ENCODE measurements at places on chromosomes 2 and 18. TPM values are rescaled to one million over a fixed set of nuclear protein-coding genes. Genes with fewer than 3 reads are reported as not detected.
A peak's percentile ranks its signal among the peaks of the same experiment; 100 is the strongest.

GRCh38 chr18:12911025-12911928, 27.2 kb upstream of the PTPN2 start:
- H3K27ac ChIP-seq, result no peak overlapping the region
- H3K27me3 ChIP-seq, result peaks cover 15% of the 10 kb centered on the region
- DNase-seq, result no peak
- H3K4me3 ChIP-seq, result no peak overlapping the region
- H3K36me3 ChIP-seq, result no peaks in the 10 kb centered on the region

Gene MEP1B
- not detected for total RNA-seq

GRCh38 chr2:9020267-9020666, 16.8 kb upstream of the MBOAT2 start:
- no peaks in the 10 kb centered on the region for H3K4me1 ChIP-seq
- H3K36me3 ChIP-seq, result no peaks in the 10 kb centered on the region
- H3K4me3 ChIP-seq, result no peak overlapping the region
- H3K27me3 ChIP-seq, result no peaks in the 10 kb centered on the region

Gene APLF
- total RNA-seq, result 4.5 TPM

Gene UGT1A9
- total RNA-seq, result 3.5 TPM

GRCh38 chr2:203893840-203894239, 26.3 kb downstream of the CTLA4 start:
- DNase-seq, result no peak
- no peaks in the 10 kb centered on the region for H3K36me3 ChIP-seq
- H3K27me3 ChIP-seq, result no peaks in the 10 kb centered on the region
- H3K27ac ChIP-seq, result no peak overlapping the region
- H3K4me3 ChIP-seq, result no peak overlapping the region

DNA sequence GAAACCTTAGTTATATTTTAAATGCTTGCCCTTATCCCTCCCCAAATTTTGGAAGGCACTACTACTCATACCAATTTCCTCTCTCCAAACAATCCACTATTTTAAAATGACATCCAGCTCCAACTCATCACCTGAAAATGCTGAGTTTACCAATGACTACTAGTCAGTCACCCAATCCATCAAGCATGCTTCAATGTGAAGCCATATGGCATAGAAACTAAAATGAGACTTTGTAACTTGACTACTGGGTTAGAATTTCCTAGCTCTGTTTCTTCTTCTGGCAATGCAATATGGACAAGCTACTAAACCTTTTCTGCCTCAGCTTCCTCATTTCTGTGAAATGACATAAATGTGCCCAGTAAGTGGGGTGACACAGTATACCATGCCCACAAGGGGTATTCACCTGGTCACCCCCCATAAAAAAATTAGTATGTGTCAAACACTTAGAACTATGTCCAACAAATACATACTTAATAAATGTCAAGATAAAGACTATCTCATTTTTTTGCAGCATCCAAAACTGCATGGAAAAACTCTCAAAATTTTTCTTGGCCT, 10.0 kb upstream of the STPG4 start:
- DNase-seq, result no peak
- peaks cover 90% of the 10 kb centered on the region for H3K36me3 ChIP-seq
- H3K4me3 ChIP-seq, result peak overlapping the region; percentile 1

Gene ACOXL
- 2.4 TPM for total RNA-seq

GRCh38 chr2:60567919-60568768, 14.7 kb upstream of the BCL11A start:
- H3K27me3 ChIP-seq, result peaks cover 37% of the 10 kb centered on the region
- DNase-seq, result no peak
- H3K36me3 ChIP-seq, result no peaks in the 10 kb centered on the region
- no peak overlapping the region for H3K27ac ChIP-seq

DNA sequence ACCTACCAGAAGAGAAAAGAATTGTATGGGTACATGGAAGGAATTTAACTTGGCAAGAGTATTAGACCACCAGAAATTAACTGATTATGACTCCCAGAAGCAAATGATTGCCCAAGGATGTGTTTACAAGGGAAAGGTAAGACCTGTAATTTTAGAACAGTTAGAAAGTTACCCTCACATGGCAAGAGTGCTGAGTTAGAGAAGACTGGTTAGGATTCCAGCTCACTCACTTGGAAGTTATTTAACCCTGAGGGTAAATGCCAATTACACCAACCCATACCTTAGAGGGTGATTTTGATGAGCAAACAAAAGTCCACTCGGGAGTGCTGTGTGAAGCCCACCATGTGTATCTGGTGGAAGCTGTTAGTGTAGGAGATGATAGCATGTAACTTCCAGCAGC, 170.2 kb downstream of the TPGS2 start:
- H3K36me3 ChIP-seq, result no peaks in the 10 kb centered on the region
- peaks cover 17% of the 10 kb centered on the region for H3K27me3 ChIP-seq
- DNase-seq, result no peak
- no peak overlapping the region for H3K4me3 ChIP-seq
- no peak overlapping the region for H3K27ac ChIP-seq
- H3K4me1 ChIP-seq, result peaks cover 19% of the 10 kb centered on the region

DNA sequence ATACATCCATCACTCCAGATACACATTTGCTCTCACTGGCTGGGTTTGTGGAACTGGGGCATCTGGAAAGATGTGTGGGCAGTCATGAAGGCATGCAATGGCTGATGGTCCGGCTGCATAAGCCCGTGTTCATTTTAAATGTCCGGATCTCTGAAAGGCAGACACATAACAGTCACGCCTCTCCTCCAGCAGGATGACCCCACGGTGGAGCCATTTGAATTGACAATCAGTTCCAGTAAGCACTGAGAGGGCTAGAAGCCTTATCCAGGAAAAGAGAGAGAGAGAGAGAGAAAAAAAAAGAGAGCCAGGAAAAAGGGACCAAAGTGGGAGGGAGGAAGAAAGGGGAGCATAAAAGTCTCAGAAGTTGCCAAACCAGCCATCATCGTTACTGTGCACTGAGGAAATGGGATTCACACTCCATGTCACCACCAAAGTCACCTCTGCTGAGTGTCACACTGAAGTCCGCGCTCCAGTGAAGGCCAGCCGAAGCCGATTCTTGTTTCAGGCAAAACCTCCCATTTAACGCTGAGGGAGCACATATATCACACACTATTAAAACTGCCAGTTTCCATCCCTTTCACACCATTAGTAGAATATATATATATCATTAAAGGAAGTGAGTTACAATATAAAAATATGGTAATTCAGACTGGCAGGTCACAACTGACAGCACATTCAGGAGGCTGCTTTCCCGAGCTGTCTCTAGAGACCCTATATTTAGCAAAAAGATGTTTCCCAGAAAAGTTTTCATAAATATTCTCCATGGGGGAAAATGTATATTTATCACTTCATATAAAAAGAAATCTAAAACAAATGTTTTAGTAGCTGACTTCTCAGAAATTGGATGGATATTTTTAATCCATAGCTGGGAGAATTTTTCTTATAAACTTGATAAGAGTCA, 142.0 kb downstream of the ACTR3 start:
- no peak overlapping the region for H3K4me3 ChIP-seq
- no peak for DNase-seq
- no peaks in the 10 kb centered on the region for H3K36me3 ChIP-seq
- H3K4me1 ChIP-seq, result peaks cover 9% of the 10 kb centered on the region
- no peaks in the 10 kb centered on the region for H3K27me3 ChIP-seq
- no peak overlapping the region for H3K27ac ChIP-seq

Measured in Calu3 (cell line).